ENCODE measurements at places on chromosomes 3 and 15. TPM values are rescaled to one million over a fixed set of nuclear protein-coding genes. Genes with fewer than 3 reads are reported as not detected.

Gene FOXB1
- not detected for total RNA-seq

GRCh38 chr3:188370081-188370830 is 216.3 kb downstream of the LPP start:
- no peak for DNase-seq
- H3K36me3 ChIP-seq, result peaks cover 8% of the 10 kb centered on the region
- H3K27me3 ChIP-seq, result no peaks in the 10 kb centered on the region
- H3K27ac ChIP-seq, result no peak overlapping the region
- H3K4me1 ChIP-seq, result peaks cover 9% of the 10 kb centered on the region
- no peak overlapping the region for H3K4me3 ChIP-seq

- no peak for DNase-seq
- H3K36me3 ChIP-seq, result no peaks in the 10 kb centered on the region
- H3K27me3 ChIP-seq, result peaks cover 7% of the 10 kb centered on the region
- peaks cover 11% of the 10 kb centered on the region for H3K4me1 ChIP-seq
- H3K27ac ChIP-seq, result no peak overlapping the region
Observed at GRCh38 chr3:72095521-72095920, 310.6 kb upstream of the PROK2 start.

GRCh38 chr3:185327062-185327461 is 35.9 kb upstream of the MAP3K13 start:
- no peaks in the 10 kb centered on the region for H3K4me1 ChIP-seq
- H3K36me3 ChIP-seq, result no peaks in the 10 kb centered on the region
- H3K27ac ChIP-seq, result no peak overlapping the region
- H3K4me3 ChIP-seq, result no peak overlapping the region
- H3K27me3 ChIP-seq, result peaks cover 3% of the 10 kb centered on the region

DNA sequence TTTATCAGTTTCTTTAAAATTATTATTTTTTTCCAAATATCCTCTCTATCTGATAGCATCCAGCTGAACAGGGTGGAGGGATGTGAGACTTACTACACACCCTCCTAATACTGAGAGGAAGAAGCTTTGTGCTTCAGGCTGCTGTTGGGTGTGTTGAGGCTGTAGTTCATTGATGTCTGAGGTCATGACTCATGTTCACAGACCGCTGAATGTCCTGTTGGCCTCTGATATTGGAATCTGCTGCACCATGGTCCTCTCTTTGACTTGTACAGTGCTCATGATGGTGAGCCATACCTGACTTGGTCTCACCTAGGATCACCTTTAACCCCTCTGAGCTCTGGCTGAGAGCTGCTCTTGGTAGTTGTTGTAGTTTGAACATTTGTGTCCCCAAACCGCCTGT is 302.9 kb downstream of the SATB1 start:
- H3K4me1 ChIP-seq, result peaks cover under 1% of the 10 kb centered on the region
- DNase-seq, result no peak
- H3K4me3 ChIP-seq, result no peak overlapping the region
- H3K27me3 ChIP-seq, result no peaks in the 10 kb centered on the region
- no peaks in the 10 kb centered on the region for H3K36me3 ChIP-seq

Gene BSN
- 0.12 TPM for total RNA-seq

Gene GPR176
- 0.17 TPM for total RNA-seq

- H3K4me1 ChIP-seq, result no peaks in the 10 kb centered on the region
- no peaks in the 10 kb centered on the region for H3K27me3 ChIP-seq
- H3K4me3 ChIP-seq, result no peak overlapping the region
- H3K27ac ChIP-seq, result no peak overlapping the region
Observed at GRCh38 chr3:6921066-6921465, 60.2 kb downstream of the GRM7 start.

DNA sequence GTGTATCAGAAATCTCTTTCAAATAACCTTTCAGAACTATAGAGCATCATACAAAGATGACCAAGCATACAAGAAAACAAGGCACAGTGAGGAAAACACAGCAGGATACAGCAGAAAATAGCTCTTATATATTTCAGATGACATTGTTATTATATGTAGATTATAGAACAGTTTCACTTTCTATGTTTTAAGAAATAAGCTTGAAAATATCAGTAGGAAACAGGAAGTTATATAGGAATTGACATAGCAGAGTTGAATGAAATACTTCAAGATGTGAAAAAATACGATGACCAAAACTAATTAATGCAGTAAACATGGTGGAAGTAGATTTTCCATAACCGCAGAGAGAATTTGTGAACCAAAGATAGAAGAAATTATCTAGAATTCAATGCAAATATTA is 75.2 kb downstream of the LYSMD4 start:
- H3K4me1 ChIP-seq, result peaks cover 12% of the 10 kb centered on the region
- H3K27me3 ChIP-seq, result no peaks in the 10 kb centered on the region
- no peak overlapping the region for H3K27ac ChIP-seq
- DNase-seq, result no peak

Gene ERC2
- total RNA-seq, result 0.12 TPM

Gene GALNT15
- total RNA-seq, result not detected

DNA sequence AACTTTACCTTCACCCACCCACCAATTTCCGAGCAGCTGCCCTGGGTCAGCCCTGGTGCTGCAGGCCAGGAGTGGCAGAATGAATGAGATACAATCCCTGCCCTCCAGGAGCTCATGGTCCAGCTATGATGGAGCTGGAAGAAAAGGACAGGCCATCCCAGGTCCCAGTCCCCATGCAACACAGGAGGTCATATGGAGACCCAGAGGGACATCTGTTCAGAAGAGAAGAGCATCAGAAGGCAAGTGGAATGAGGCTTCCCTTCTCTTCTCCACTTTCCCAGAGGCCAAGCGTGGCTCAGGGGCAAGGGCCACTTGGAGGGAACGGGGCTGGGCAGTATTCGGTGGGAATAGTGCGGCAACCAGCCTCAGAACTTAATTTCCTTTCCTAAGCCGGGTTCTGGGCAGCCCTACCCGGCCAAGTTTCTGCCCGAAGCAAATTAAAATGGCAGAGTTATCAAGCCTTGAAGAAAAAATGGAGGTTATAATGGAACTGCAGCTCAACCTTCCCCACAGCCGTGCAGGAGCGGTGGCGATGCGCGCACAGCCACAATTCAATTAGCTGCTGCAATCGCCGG is 35.9 kb downstream of the TLE3 start:
- H3K4me1 ChIP-seq, result no peaks in the 10 kb centered on the region
- H3K36me3 ChIP-seq, result peaks cover 33% of the 10 kb centered on the region
- DNase-seq, result no peak

Gene CCR9
- not detected for total RNA-seq

DNA sequence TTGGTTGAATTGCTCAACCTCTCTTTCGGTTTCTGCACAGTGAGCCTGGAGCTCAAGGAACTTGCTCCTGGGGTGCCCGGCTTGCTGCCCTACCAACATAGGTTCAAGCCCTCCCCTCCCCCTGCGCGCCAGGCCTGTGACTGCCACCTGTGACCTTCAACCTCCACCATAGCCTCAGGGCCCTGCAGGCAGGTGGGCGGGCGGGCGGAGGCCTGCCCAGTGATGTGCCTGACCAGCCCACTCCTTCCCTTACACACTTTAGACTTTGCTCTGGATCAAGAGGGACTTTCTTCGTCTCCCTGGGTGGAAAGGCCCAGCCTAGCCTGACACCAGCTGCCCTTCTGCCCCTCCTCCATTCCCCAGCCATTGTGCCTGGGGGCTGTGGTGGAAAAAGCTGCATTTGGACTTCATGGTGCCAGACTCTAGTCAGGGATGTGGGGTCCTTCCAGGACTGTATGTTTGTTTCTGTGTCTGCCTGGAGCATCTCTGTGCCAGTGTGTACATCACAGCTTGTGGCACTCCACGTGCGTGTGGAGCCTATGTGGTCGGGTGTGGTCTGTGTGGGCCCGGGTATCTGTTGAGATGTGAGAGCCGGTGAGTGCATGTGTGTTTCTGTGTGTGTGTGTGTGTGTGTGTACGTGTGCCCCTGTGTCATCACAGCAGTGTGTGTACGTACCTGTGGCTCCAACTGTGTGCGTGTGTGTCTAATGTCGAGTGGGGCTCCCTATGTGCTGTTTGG is 9.5 kb downstream of the PRKCD start:
- H3K27me3 ChIP-seq, result no peaks in the 10 kb centered on the region
- H3K4me3 ChIP-seq, result no peak overlapping the region
- peak; percentile 37 for DNase-seq
- H3K36me3 ChIP-seq, result peaks cover under 1% of the 10 kb centered on the region

GRCh38 chr3:128767094-128767750 is 41.2 kb downstream of the RAB7A start:
- H3K27me3 ChIP-seq, result no peaks in the 10 kb centered on the region
- peak overlapping the region; percentile 3 for H3K27ac ChIP-seq
- peaks cover 21% of the 10 kb centered on the region for H3K36me3 ChIP-seq
- no peak overlapping the region for H3K4me3 ChIP-seq

- H3K4me3 ChIP-seq, result no peak overlapping the region
- DNase-seq, result no peak
- H3K27me3 ChIP-seq, result no peaks in the 10 kb centered on the region
- H3K27ac ChIP-seq, result no peak overlapping the region
Observed at GRCh38 chr3:178901204-178901603, 170.4 kb downstream of the ZMAT3 start.

GRCh38 chr3:169965562-169966427 is 812 bp upstream of the SEC62 start:
- H3K36me3 ChIP-seq, result peaks cover 5% of the 10 kb centered on the region
- DNase-seq, result no peak
- H3K4me3 ChIP-seq, result peak overlapping the region; percentile 96
- H3K27me3 ChIP-seq, result no peaks in the 10 kb centered on the region
- H3K4me1 ChIP-seq, result peaks cover 56% of the 10 kb centered on the region

DNA sequence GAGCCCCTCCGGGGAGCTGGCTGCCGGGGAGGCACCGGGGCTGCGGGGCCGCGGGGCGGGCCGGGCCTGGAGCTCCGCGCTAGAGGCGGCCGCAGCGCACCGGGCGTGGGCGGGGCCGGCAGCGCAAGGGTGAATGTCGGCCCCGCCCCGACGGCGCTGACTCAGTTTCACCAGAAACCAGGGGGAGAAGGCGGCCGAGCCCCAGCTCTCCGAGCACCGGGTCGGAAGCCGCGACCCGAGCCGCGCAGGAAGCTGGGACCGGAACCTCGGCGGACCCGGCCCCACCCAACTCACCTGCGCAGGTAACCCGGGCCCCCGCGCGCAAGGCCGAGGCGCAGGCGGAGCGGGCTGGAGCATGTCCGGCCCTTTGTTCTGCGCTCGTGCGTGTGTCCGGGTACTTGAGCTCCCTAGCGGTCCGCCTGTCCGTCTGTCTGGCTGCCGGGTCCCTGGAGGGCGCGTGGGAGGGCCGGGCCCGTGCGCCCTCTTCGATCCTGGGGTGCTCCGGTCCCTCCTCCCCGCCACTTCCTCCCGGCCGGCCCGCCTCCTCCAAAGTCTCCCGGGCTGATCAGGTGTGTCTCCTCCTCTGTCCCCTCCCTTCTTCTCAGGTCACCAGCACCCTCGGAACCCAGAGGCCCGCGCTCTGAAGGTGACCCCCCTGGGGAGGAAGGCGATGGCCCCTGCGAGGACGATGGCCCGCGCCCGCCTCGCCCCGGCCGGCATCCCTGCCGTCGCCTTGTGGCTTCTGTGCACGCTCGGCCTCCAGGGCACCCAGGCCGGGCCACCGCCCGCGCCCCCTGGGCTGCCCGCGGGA is at the start of gene SPINT1:
TSS of gene SPINT1 (plus strand) at position 164 of the 811 bp plus-strand sequence. CDS start at position 671, 507 bp downstream.
- peaks cover 21% of the 10 kb centered on the region for H3K4me1 ChIP-seq
- H3K36me3 ChIP-seq, result peaks cover 3% of the 10 kb centered on the region
- H3K4me3 ChIP-seq, result peak within 1 kb of the TSS; percentile 80
- H3K27ac ChIP-seq, result no peak within 1 kb of the TSS
- DNase-seq, result peak; percentile 72

GRCh38 chr3:143586576-143586975 is 261.7 kb downstream of the SLC9A9 start:
- DNase-seq, result no peak
- no peak overlapping the region for H3K4me3 ChIP-seq
- H3K27me3 ChIP-seq, result no peaks in the 10 kb centered on the region
- H3K27ac ChIP-seq, result no peak overlapping the region

- no peaks in the 10 kb centered on the region for H3K4me1 ChIP-seq
- no peak overlapping the region for H3K4me3 ChIP-seq
- no peak for DNase-seq
- H3K36me3 ChIP-seq, result no peaks in the 10 kb centered on the region
- no peak overlapping the region for H3K27ac ChIP-seq
Observed at GRCh38 chr3:56157693-56158362, 310.4 kb downstream of the ERC2 start.

DNA sequence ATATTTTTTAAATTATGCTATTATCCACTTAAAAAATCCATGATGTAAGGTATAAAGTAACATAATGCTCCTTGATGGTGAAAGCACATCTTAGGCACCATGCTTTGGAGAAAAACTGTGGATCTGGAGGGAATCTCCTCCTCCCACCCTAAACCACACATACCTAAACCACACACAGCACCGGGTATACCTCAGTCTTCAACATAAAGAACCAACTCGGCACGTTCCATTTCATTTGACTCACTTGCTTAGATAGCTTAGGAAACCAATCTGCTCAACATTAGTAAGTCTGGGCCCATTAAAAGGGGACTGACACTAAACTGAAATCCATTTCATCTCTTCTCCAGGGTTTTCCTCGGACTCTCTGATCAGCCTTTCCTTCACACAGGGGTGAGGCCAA is 945.7 kb upstream of the CFAP20DC start:
- peak; percentile 56 for DNase-seq
- H3K4me3 ChIP-seq, result peak overlapping the region; percentile 37
- peaks cover 93% of the 10 kb centered on the region for H3K4me1 ChIP-seq
- H3K27me3 ChIP-seq, result no peaks in the 10 kb centered on the region
- peak overlapping the region; percentile 72 for H3K27ac ChIP-seq
- peaks cover 3% of the 10 kb centered on the region for H3K36me3 ChIP-seq

Gene EAF2
- total RNA-seq, result 8.2 TPM

GRCh38 chr15:69535998-69536397 is 83.4 kb downstream of the RPLP1 start:
- H3K4me1 ChIP-seq, result no peaks in the 10 kb centered on the region
- H3K27ac ChIP-seq, result no peak overlapping the region
- H3K36me3 ChIP-seq, result no peaks in the 10 kb centered on the region
- no peak for DNase-seq
- H3K27me3 ChIP-seq, result no peaks in the 10 kb centered on the region
- H3K4me3 ChIP-seq, result no peak overlapping the region

DNA sequence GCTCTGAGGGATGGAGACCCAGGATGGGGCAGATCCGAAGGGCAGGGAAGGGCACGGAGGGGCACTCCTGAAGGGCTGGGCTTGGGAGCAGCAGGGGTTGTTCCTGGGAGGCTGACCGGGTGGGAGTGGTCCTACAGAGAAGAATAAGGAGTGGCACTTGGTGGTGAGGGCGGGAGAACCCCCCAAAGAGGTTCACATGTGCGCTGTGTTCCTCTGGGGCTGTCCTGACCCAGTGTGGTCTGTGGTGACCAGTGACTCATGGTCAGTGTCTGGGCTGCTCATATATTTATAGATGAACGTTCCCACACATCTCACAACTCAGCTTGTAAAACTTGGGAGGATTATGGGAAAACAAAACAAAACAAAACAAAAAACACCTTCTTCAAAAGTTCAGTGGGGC is 10.0 kb downstream of the TRPM1 start:
- no peaks in the 10 kb centered on the region for H3K27me3 ChIP-seq
- no peak overlapping the region for H3K4me3 ChIP-seq
- H3K4me1 ChIP-seq, result no peaks in the 10 kb centered on the region
- no peak for DNase-seq
- no peak overlapping the region for H3K27ac ChIP-seq

- H3K27me3 ChIP-seq, result no peaks in the 10 kb centered on the region
- no peak overlapping the region for H3K27ac ChIP-seq
- DNase-seq, result no peak
- H3K36me3 ChIP-seq, result peaks cover 12% of the 10 kb centered on the region
- H3K4me1 ChIP-seq, result peaks cover 29% of the 10 kb centered on the region
Observed at GRCh38 chr3:119945291-119945690, 149.0 kb downstream of the GSK3B start.

Gene MESP2
- total RNA-seq, result not detected
